Fibroblast of villous mesenchyme (primary cell): ENCODE measurements at places on chromosomes 3 and 15. TPM values are rescaled to one million over a fixed set of nuclear protein-coding genes. Genes with fewer than 3 reads are reported as not detected.

GRK7 gene
- total RNA-seq, result under 0.01 TPM in 1 of 2 replicates, not detected in the other

DNA sequence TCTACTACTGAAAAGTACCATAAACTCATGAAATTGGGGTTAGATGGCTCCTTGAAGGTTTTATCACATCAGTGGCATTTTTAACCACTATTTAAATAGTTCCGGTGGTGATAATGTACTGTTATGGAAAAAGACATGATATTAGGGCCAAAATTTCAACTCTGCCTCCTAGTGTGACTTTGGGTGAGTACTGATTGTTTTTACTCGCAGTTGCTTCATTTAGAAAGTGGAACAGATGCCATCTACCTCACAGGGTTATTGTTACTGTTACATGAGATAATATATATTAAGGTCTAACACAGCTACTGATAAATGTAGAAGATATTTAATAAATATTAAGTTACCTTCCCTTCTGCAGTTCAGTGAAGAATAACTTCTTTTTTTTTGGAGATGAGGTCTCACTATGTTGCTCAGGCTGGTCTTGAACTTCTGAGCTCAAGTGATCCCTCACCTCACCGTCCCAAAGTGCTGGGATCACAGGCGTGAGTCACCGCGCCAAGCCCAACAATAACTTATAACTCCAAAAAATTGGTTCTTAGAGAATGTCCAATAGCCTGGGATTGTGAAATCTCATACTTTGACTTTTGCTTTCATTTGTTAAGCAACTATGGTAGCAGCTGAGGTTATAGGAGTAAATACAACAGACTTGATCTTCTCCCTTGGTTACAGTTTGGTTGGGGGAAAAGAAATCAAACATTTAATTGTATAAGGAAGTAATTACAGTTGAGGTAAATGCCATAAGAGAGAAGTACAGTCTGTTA lies 48.3 kb downstream of the MEF2A start:
- DNase-seq, result peak; percentile 86

GRCh38 chr15:93983526-93983925 lies 247.8 kb upstream of the MCTP2 start:
- DNase-seq, result no peak

FAM227B gene
- total RNA-seq, result 3.9 and 4.3 TPM in 2 replicates
